ENCODE measurements at places on chromosomes 3 and 15.

- no peak for DNase-seq
Measured at GRCh38 chr15:87929841-87930240, 326.7 kb downstream of the NTRK3 start.

GRCh38 chr15:52021128-52021671, 2.2 kb downstream of the MAPK6 start:
- DNase-seq: peak; percentile 47

GRCh38 chr3:1088503-1088902, 4.3 kb upstream of the CNTN6 start:
- no peak for DNase-seq

GRCh38 chr3:39707314-39707909, 102.0 kb upstream of the MYRIP start:
- DNase-seq: peak; percentile 50

GRCh38 chr3:107627962-107628542, 105.3 kb downstream of the BBX start:
- no peak for DNase-seq

DNA sequence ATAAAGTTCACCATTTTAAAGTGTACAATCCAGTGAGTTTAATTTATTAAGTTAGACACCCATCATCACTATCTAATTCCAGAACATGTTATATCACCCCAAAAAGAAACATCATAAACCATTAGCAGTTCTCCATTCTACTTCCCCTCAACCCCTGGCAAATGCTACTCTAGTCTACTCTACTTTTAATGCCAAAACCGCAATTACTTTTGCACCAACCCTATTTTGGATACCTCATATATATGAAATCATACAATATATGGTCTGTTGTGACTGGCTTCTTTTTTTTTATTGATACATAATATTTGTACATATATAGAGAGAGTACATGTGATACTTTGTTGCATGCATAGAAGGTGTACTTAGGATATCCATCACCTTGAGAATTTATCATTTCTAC, 190.5 kb upstream of the RARB start:
- DNase-seq: no peak

- no peak for DNase-seq
Measured at GRCh38 chr3:178562143-178562946, 26.1 kb downstream of the KCNMB2 start.

DNA sequence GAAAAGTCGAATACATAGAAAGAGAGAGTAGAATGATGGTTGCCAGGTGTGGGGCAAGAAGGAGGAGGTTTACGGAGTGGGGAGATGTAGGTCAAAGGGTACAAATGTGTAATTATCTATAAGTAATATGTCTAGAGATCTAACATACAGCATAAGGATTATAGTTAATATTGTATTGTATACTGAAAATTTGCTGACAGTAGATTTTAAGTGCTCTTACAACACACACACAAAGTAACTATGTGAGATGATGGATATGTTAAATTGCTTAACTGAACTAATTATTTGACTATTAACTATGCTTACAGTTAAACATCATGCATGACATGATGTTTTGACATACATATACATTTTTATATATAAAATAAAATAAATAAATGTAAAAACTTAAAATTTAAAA, 192.7 kb downstream of the ZIC4 start:
- DNase-seq: no peak

- no peak for DNase-seq
Measured at GRCh38 chr3:126851934-126852333, 131.0 kb upstream of the PLXNA1 start.

DNA sequence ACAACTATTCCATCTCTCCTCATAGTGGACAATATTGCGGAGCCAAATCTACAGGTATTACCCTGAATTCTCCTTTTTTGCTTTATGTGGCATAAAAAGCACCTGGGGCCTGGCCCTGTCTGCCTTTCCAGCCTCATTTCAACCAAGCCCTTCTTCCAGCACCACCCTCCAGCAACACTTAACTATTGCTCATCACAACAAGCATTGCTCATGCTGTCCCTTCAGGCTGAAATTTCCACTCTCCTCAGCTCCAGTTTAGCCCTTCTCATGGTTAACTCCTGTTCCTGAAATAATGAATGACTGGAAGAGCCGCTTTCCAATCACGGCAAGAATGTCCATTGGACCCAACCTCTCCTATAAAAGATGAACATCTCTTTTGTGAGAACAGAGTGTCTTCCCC, 107.4 kb downstream of the P2RY1 start:
- DNase-seq: no peak

DNA sequence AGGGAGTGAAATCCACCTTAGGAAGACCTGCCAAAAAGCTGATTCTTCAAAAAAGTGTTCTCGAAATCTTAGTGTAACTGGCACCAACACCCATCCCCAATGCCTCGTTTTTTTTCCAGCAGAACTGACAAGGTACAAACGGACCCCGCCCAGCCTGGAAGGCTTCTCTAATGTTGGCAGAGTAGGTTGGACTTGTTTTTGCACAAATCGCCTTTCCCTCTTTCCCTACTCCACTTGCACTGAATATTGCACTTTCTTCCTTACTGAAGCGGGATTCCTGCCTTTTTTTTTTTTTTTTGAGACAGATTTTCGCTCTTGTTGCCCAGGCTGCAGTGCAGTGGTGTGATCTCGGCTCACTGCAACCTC, 544 bp upstream of the TIMMDC1 start:
- peak; percentile 16 for DNase-seq

DNA sequence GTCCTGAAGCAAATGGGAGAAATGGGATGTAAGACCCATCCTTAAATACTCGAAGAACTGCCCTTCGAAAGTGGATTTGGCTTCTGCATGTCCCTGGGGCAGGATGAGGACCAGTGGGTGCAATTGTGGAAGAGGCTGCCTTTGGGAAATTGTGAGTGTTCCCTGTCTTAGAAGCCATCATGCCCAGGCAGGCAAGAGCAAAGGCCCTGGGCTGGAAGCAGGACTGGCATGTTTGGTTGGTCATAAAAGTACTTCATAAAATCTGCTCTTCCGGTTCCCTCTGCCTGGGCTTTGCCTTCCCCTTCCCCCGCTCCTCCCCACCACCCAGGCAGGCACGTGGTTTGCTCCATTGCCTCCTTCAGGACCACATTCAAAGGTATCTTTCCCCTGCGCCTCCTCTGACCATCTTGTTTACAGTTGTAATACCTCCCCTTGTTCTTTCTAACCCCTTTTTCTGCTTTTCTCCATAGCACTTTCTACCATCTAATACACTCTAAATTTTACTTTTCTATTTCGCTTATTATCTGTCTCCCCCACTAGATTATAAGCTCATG, 8.3 kb downstream of the MINAR1 start:
- DNase-seq: peak; percentile 39

GRCh38 chr3:36557021-36557707, 176.9 kb downstream of the STAC start:
- DNase-seq: no peak

DNA sequence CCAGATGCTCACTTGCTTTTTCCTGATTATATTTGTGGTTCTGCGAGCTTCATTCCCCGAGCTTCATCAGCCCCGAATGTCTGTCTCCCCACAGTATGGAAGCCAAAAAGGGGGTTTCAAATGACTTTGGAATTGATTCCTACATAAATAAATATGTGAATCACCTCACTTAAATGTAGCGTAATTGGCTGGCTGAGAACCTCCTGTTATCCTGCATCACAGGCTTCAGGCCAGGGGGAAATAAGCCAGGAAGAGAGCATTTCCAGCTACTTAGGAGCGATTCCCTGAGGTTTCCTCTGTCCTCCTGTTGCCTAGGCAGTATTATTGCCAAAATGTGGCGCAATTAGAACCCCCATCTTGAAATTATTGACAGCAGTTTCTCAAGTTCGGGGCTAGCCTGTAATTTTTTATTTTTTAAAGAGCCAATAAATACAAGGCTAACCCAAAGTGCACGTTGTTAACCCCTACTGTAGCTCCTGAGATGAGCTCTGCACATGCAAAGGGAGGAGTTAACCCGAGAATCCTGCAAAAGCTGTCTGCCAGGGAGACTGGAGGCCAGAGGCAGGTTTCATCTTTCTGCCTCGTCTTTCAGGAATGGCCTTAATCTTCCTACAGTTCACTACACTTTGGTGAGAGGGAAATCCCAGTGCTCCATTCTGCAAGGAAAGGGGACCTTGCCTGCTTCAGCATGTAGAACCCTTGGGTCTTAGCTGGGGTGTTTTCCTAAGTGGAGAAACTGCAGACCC, 148.2 kb downstream of the ADAMTS9 start:
- peak; percentile 21 for DNase-seq

GRCh38 chr15:25236143-25236860, 202.5 kb downstream of the UBE3A start:
- no peak for DNase-seq

DNA sequence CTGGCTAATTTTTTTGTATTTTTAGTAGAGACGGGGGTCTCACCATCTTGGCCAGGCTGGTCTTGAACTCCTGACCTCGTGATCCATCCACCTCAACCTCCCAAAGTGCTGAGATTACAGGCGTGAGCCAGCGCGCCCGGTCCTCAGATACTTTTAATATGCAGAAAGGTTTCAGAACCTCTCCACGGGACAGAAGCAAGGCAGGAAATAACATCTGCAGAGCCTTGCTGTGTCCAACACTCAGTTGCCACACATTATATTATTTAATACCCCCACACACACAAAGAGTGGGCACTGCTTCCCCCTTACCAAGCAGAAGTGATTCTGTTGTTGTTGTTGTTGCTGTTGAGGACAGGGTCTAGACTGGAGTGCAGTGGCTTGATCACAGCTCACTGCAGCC, 28.0 kb downstream of the OSBPL10 start:
- DNase-seq: no peak

- no peak for DNase-seq
Measured at GRCh38 chr3:115469649-115470048, 153.7 kb upstream of the GAP43 start.

GRCh38 chr15:45253330-45253729, 1.3 kb downstream of the SLC28A2 start:
- DNase-seq: peak; percentile 39

- DNase-seq: no peak
Measured at GRCh38 chr15:74525309-74525708, 15.7 kb upstream of the ARID3B start.

DNA sequence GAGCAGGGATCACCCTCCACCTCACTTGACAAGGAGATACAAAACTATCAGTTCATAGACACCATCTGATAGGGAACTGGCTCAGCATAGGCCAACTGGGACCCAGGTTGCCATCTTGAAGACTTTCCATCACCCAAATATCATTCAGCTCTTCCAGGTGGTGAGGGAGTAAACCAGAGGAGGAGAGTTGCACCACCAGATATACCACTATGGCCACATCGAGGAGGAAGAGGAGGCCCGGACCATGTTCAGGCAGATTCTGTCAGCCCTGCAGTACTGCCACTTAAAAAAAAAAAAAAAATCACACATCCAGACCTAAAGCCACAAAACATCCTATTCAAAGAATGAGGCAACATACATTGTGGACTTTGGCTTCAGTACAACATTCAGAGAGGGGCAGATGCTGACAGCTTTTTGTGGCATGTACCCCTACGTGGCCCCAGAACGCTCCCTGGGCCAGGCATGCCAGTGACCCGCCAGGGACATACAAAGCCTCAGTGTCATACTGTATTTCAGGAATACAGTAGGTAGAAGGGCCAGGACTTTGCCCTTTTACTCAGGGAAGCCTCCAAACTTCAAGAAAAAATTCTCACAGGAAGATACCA, 18.4 kb upstream of the EMC3 start:
- no peak for DNase-seq

GRCh38 chr3:67458896-67459530, 195.4 kb downstream of the SUCLG2 start:
- no peak for DNase-seq

- DNase-seq: no peak
Measured at GRCh38 chr3:173401369-173401768, 3.8 kb downstream of the NLGN1 start.

- DNase-seq: no peak
Measured at GRCh38 chr3:9761919-9762318, 7.8 kb downstream of the CAMK1 start.

GRCh38 chr3:150503402-150504099, 42.7 kb downstream of the SERP1 start:
- no peak for DNase-seq

- no peak for DNase-seq
Measured at GRCh38 chr3:120027226-120027625, 67.0 kb downstream of the GSK3B start.

- DNase-seq: no peak
Measured at GRCh38 chr15:47415539-47415971, 301.8 kb upstream of the SEMA6D start.

DNA sequence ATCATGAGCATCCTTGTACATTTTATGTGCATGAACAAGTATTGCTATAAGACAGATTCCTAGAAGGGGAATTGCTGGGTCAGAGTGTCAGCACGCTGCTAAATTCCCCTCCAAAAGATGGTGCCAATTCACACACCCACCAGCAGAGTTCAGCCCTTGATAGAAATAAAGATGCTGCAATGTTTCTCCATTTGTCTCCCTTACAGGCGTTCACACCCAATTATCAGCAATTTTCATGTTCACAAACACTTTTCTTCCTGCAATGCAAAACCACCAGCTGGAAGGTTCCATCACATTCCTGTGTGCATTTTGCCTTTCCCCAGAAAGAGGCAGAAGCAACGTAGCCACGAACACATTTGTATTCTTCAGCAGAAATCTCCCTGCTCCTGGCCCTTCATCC, 3.3 kb upstream of the TAMM41 start:
- no peak for DNase-seq

DNA sequence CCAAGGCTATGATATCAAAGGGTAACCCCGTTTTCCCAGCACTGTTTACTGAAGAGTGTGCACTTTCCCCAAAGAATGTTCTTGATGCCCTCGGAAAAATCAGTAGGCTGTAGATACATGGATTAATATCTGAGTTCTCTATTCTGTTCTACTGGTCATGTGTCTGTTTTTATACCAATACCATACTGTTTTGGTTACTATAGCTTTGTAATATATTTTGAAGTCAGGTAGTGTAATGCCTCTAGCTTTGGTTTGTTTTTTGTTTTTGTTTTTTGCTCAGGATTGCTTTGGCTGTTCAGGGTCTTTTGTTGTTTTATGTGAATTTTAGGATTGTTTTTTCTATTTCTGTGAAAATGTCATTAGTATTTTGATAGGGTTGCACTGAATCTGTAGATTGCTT, 95.1 kb downstream of the PLD1 start:
- DNase-seq: no peak

DNA sequence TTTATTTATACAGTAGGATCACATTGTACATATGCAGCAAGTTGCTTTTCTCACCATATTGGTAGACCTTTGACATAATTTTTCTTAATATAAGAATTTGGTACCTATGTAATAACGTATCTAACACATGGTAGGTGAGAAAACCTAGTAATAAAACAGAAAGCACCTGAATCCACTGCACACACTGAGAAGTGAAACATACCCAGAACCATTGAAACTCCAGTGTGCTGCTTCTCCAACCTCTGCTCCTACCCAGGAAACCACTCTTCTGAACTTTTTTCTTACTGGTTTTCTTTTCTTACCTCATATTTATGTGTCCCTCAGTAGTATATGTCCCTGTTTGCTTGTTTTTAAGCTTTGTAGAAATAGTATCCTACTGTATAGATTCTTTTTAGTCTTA, 293.0 kb downstream of the UBE2E2 start:
- no peak for DNase-seq

DNA sequence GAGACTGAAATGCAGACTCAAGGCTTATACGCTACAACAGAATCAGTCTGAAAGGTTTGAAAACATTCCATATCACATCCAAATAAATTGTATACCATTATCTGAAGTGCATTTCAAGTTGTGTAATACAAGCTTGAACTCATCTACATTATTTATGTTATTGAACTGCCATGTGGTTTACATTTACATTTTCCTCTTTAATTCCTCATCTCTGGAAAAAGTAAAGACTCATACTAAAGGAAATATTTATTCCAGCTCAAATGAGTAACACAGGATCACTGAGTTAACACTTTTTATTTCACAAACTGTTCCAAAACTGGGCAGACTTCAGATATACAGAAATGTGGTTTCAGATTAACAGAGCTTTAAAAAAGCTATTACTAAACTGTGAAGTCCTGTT, 282.5 kb downstream of the ULK4 start:
- DNase-seq: no peak
